Aorta (tissue), 5 donors: ENCODE measurements at places on chromosomes 7 and 10. TPM values are rescaled to one million over a fixed set of nuclear protein-coding genes. Genes with fewer than 3 reads are reported as not detected.
A peak's percentile ranks its signal among the peaks of the same experiment; 100 is the strongest.

DNA sequence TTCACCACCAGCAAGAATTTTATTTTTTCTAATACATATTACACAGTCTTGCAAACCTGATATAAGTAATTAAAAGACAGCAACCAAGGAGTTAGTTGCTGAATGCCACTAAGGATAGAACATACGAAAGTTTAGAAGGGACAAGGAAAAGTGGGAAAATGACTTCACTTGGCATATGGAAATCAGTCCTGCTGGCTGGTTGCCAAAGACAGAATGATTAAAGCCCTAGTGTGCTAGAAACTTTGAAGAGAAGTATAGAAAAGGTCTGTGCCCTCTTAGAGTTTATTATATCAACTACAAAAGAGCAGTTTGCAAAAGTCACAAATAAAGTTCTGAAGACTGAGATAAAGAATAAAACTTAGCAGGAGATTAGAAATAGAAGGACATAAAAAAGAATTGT, 5.8 kb upstream of the YAE1 start:
- no peak for DNase-seq

GRCh38 chr7:151925446-151926335, 30.6 kb upstream of the GALNTL5 start:
- peak; percentile 80 for DNase-seq

GRCh38 chr7:73518470-73518869, 3.6 kb downstream of the BAZ1B start:
- DNase-seq = peak; percentile 19

GRCh38 chr10:95431900-95432342, 129.2 kb downstream of the SORBS1 start:
- no peak for DNase-seq

DNA sequence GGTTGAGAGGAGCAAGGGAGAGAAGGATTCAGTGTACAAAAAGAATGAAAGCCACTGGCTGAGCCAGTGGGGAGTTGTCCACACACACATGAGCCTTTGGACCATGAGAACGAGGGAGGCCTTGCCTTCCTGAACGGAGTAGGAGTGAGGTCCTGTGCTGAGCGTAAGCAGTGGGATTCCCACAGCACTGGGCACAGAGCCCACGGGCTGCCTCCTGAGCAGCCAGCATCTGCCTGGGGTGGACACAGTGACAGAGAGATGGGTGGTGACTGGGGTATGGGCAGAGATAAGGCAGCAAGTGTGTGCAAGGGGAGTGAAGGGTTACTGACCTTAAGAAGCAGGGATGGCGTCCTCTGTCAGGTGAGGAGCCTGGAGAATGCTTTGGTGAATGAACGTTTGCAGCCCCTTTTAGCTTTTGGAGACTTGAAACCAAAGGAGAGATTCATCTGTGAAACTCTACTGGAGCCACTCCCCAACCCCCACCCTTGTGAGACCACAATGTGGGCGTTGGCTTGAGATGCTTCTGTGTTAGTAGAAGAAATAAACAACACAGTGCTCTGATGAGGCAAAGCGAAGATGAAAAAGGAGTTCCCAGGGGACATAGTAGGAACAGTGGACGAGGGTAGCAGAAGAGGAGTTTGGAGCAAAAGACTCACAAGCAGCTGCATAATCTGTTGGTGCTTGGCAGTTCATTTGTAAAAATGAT, 56.5 kb downstream of the FIGNL1 start:
- DNase-seq = no peak

DNA sequence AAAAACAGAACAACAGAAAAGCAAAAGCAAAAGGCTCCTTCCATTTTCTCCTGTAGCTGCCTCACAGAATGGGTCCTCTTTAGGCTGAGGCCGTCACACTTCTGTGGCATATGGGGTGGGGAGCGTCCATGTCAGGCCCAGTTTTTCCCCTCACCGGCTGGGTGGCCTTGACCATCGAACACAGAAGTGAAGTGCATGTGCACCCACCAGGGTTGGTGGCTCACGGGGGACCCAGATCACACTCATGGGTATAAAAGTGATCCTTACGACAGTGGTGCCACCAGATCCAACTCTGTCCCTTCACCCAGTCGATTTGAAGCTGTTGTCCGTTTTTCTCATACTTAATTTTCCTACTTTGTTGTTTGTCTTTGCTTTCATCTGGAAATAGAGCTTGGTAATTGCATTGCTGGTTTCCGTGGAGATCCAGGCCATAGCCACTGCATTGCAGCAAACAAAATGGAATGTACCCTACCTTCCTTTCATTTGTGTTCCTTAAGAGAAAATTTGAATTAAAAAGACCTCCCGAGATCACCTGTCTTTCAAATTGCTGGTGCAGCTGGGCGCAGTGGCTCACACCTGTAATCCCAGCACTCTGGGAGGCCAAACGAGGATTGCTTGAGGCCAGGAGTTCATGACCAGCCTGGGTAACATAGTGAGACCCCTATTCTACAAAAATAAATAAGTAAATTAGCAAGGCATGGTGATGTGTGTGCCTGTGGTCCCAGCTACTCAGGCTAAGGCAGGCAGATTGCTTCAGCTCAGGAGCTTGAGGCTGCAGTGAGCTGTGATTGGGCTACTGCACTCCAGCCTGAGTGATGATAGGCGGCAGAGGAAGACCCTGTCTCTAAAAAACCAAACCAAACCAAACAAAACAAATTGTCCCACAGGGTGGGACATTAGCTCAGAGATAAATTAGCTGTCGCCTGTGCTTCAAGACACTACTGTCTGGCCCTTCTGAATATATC, 10.7 kb upstream of the GJD4 start:
- DNase-seq = no peak

DNA sequence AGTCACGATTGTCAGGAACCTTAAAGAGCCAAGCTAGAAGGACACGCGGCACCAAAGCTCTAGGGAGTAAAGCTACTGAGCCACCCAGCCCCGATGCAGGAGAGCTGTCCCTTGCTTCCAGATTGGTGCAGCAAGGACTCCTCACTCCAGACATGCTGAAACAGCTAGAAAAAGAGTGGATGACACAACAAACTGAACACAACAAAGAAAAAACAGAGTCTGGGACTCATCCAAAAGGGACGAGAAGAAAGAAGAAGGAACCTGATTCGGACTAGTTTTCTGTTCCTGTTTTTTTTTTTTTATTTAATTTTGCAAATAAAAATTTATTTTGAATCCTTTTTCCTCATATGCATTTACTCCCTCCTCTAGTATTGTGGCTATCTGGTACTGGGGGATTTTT, 11.4 kb upstream of the HKDC1 start:
- no peak for DNase-seq

GRCh38 chr7:37068038-37068437, 343.7 kb upstream of the AOAH start:
- DNase-seq = no peak

DNA sequence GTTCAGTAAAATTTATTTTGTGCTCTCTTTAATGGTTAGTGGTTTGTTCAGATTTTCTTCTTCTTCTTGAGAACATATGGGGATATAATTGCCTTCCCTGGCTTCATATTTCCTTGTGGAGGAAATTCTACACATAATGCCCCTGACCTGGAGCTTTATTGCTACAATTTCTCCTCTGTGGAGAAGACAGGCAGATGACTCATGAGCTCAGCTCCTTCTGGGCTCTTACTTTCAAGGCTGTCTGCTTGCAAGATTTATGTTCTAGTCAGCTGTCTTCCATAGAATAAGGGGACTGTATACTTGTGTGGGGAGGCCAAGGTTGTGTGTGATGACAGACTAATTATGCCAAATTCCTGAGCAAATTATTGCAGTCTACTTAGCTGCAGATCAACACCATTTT, 1.6 kb downstream of the LRRD1 start:
- no peak for DNase-seq

DNA sequence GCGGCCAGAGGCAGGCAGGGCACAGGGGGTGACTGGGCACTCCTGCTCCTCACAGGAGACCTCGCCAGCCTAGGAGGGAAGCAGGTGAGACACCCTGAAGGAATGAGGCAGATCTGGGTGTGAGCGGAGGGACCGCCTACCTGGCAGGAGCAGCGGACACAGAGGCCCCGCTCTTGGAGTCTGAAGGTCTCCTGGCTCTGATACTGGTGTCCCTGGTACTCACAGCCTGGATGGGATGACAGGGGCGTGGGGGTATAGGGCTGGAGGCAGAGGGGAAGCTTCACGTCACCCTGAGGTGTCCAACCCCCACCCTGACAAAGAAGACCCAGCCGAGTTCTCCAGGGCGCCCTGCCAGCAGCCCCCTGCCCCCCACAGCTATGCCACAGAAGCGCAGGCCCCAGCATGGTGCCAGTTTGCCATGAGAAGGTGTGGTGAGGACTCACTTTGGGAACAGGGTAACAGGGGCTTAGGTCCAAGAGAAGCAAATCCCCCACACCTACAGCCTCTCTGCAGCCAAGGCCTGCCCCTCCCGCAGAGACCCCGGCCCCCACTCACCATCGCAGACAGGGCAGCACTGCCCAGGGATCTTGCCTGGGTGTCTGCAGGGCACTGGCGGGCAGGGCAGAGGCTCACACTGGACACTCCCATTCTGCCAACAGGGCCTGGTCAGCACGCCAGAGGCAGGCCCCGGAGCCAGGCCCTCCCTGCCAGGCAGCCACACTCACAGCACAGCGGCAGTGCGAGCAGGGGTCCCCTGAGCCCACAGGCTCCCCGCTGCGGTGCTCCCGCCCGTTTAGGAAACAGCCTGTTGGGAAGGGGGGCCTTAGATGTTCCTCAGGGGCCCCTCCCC, 17.0 kb downstream of the KCP start:
- no peak for DNase-seq

DNA sequence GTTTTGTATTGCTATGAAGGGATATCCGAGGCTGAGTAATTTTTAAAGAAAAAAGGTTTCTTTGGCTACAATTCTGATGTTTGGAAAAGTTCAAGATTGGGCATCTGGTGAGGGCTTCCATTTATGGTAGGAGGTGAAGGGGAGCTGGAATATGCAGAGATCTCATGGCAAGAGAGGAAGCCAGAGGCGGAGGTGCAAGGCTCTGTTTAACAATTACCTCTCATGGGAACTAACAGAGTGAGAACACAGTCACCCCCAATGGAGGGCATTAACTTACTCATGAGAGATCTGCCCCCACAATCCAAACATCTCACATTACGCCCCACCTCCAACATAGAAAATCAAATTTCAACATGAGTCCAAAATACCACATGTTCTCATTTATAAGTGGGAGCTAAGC, 62.0 kb downstream of the AKR1D1 start:
- no peak for DNase-seq

DNA sequence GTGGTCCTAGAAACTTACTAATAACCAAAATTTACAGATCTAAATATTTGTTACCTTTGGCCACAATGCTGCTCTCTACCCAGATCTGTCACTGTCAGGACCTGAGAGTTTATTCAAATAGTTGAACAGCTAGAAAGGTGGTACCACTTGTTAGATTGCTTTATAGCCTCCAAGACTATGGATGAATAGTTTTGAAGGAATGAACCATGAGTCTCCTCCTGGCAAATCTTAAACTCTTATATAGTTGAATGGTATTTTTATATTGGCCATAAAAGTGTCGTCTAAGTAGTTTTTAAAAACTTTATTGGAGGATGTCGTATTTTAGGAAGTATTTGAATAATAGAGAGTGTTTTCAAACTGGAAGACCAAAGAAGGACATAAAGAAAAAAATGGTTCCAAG, 178.7 kb downstream of the AHR start:
- no peak for DNase-seq

DNA sequence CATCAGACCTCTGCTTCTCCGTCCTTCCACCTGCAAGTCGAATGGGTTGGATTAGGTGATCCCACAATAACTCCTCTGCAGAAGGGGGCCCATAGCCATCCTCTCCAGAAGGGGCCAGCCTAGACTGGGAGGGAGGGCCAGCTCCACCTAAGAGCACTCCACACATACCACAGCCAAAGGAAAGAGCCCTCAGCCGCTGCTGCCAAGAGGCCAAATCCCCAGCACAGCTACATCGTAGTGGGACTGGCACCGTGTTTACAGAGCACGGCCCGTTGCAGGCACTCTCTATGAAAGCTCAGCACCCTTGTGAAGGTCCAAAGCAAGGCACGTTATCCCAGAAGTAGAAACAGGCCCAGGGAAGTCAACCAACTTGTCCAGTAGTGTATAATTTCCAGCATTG, 5.4 kb downstream of the KCNH2 start:
- DNase-seq = no peak

- DNase-seq = no peak
Observed at GRCh38 chr7:111729483-111729882, 167.2 kb upstream of the IMMP2L start.

Gene TSPAN12
- total RNA-seq = 14.3 TPM

Gene ATRNL1
- total RNA-seq = 27.5 TPM

Gene FBXL13
- 2.6 TPM for total RNA-seq

Gene BLOC1S2
- 26.4 TPM for total RNA-seq

Gene KMT2E
- 156 TPM for total RNA-seq

Gene WEE2
- 0.12 TPM for total RNA-seq

Gene CYP26A1
- not detected for total RNA-seq

Gene C10orf105
- total RNA-seq = 0.42 TPM

Gene SFTPA1
- not detected for total RNA-seq
